Neural crest cell (in vitro differentiated cells): ENCODE measurements at places on chromosomes 3 and 15. TPM values are rescaled to one million over a fixed set of nuclear protein-coding genes. Genes with fewer than 3 reads are reported as not detected.

DNA sequence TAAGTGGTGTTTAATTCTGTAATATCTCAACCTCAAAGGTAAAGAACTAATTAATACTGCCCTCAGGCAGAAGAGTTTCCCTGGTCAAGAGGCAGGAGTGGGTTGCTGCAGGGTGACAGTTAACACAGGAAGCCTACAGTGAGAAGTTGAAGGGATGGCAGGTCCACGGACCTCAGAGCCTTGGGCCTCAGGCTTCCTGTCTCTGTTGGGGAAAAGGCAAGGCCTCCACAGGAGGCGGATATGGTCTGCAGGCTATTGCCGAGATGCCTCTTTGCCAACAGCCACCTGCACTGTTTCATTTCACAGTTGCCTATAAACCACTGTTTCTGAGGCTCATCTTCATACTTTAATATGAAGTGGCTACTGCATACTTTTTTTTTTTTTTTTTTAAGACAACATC, 33.3 kb upstream of the RPN1 start:
- DNase-seq = no peak

GRCh38 chr3:32113981-32114545, 7.6 kb downstream of the GPD1L start:
- no peak for DNase-seq

GRCh38 chr3:159763602-159764489, 224.8 kb upstream of the IL12A start:
- DNase-seq = peak; percentile 64

DNA sequence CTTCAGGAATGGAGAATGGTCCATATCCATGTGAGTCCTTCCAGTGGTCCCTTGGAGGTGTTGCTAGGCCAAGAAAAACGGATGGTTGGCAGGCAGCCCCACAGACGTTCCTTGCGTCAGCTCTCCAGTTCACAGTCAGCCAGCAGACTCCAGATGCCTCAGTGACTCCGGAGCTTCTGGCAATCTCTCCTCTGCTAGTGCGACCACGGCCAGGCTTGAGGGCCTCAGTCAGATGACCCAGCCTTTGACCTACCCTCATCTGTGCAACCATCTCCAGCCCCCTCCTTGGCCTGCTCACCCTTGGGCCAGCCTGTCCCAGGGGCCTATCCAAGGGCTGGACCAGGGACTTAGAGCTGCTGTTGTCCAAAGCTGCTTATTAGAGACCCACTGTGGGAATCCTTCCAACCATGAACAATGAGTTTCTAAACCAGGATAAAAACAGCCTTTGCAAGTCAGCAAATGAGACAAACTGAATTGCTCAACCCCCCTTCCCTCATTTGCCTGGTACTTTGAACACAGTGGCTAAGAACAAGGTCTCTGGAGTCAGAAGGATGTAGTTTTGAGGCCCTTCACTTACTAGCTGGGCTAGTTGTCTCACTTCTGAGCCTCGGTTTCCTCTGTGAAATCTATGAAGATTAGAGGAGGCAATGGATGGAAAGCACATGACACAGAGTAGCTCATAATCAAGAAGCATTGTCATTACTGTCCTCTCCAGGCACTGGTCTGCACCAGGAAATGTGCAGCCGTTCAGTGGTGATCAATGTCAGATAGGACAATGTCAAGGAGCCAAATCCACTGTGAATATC, 44.8 kb downstream of the ANP32A start:
- no peak for DNase-seq

DNA sequence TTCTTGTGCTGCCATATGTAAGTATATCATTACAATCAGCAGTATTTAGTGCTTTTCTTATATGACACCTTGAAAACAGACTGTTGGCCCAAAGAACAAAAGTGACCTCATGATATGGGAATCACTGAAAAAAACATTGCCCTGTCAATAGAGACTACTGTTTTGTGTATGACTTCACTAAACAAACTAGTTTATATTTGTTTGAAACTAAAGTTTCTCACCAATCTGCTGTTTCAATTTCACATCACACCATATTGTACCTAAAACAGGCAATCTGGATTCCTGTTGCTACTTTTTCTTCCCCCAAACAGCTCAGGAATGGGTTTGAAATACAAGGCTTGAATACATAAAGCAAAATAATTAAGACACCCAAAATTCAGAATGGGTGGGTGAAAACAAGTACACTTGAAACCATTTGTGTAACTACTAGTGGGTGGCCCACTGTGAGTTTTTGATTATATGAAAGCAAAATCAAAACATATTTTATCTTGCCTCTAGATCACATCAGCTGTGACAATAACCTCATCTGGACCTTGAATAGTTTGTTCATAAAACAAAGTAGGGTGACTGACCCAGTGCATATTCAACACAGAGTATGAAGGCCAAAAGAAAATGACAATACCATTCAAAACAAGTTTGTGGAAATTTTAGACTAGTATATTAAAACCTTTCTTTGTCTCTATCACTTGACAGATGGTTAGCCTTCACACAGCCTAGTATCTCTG, 5.9 kb downstream of the ZBTB20 start:
- DNase-seq = no peak

DNA sequence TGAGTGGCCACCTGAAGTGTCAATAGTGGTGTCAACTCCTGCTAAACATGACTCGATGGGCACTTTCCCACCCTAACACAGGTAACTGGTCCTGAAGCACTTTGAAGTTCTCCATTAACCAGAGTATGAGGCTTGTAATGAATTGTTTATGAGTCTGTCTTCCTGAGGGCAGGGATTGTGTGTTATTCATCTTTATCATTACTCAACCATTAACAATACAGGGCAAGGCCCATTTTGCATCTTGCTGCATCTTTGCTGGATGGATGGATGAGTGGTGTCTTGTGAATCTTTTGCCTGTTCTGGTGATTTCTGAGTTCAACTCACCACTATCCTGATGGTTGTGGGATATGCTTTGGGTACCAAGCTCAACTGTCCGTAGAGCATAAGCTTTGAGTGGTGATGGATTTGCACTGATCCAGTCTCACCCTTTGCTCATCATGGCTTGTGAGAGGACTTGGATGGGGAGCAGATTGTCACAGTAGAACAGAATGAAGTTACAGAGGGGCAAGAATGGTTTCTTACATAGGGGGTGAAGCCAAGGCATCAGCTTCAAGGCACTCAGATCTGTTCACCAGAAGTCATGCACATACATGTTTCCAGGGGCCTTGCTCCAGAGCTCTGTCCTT, 22.3 kb upstream of the EPB42 start:
- DNase-seq = no peak

DNA sequence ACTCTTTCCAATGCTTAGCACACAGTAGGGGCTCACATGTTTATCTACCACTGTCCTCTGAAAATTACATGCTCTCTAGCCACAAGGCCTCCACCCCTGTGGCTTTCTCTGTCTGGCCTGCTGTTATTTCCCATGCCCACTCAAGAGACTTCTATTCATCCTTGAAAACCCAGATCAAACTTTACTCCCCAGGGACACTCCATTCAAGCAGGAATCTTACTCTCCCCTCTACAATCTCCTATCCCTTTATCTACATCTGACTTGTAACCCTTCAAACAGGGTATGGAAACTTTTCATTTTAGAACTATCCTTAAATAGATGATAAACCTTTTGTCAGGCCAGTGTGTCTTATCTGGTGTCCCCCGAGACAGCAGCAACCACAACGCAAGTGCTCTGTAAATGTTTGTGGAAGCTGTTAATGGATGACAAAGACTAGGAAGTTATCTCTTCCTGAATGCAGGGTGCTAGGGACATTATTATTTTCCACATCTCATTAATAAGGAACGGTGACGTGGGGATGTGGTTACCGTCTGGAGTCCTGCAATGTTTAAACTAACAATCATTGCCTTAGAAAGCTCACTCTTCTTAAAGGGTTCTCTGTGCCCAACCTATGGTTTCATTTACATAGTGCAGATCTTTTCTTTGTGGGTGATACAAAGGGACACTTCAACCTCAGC, 322.3 kb downstream of the ARRDC4 start:
- no peak for DNase-seq

- DNase-seq = no peak
Observed at GRCh38 chr3:174120997-174121396, 723.5 kb downstream of the NLGN1 start.

DNA sequence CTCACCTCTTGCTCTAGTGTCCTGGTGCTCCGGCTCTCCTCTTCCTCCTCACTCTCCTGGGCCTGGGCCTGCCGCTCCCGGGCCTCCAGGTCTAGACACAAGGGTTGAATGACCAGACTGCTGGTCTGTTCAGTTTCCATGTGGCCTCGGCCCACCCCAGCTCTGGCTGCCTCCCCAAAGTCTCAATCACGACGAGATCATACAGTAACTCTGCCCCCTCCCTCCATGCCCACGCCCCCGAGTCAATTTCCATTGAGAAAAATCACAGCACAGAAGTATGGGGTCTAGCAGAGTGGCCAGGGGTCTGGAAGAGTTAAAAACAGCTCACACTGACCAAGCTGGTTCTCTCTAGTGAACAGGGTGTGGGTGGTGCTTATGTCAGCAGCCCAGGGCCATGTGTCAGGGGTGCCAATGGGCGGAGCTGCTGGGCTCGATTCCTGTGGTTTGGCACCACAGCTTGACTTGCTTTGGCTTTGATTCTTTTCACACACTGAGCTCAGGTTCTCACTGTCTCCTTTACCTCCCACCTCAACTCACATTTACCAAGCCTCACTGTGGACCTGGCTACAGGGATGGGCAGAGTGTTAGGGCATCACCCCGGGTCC, 6.9 kb downstream of the C15orf62 start:
- no peak for DNase-seq

GRCh38 chr3:149879872-149880271, 66.9 kb downstream of the RNF13 start:
- peak; percentile 59 for DNase-seq

- no peak for DNase-seq
Observed at GRCh38 chr15:44011238-44011854, 183.7 kb downstream of the FRMD5 start.

DNA sequence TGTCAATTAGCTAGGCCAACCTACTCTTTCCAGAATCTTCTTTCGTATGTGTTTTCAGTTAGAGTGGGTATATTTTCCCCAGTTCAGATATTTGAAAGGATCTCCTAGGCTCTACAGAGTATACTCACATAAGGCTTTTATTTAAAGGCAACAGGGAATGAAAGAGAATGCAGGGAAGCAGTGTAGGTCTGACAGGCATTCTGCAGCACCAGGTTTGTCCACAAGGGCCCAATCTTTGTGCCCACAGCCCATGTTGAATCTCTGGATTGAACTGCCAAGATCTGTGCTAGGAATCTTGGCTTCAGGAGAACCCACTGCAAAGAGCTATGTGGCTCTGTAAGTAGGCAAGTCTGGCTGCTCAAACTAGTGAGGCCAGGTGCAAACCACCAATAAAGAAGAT, 24.2 kb upstream of the GALNT15 start:
- no peak for DNase-seq

- DNase-seq = no peak
Observed at GRCh38 chr3:190697901-190698300, 164.6 kb downstream of the GMNC start.

- no peak for DNase-seq
Observed at GRCh38 chr15:64904189-64904588, 7.5 kb upstream of the ANKDD1A start.

DNA sequence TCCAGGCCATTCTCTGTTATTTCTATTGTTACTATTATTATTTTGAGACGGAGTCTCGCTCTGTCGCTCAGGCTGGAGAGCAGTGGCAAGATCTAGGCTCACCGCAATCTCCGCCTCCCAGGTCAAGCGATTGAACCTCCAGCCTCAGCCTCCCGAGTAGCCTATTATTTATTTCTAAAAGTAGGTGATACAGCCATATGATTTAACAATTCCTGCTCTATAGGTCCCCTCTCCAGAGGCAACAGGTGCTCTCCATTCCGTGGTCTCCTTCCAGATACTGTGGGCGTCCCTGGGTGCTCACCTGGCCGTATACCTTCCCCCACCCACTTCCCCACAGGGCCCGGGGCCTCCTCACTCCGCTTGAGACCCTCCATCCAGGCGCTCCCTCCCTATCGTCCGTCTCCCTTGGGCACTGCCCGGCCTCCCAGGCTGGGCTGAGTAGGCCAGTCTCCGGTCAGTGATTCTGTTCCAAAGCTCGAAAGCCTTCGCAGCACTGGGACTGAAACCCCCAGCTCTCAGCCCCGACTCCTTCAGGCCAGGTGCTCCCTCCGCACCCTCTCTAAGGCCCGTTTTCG, 708 bp upstream of the PTPN23 start:
- no peak for DNase-seq

DNA sequence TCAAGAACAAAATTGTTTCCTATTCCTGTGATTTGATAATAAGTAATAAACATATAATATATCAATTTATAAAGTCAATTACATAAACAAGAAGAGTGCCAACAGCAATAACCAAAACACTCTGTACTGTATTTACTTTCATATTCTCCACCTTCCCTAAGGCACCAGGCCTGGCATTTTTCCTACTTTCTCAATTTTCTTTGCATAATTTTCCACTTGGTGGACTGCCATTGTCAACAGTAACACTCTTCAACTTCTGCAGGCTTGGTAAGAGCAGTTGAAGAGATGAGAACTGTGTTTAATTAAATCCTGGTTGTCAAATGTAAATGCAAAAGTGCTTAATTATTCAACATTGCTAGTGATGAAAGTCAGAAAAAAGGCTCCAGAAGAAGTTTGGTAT, 229.8 kb upstream of the PLSCR5 start:
- no peak for DNase-seq

- no peak for DNase-seq
Observed at GRCh38 chr3:194261581-194262063, 89.5 kb downstream of the CPN2 start.

- DNase-seq = no peak
Observed at GRCh38 chr15:64847016-64847415, 5.3 kb downstream of the PLEKHO2 start.

ECE2 gene
- not detected in 2 replicates for total RNA-seq

GHSR gene
- not detected in 2 replicates for total RNA-seq

TMEM212 gene
- not detected in 2 replicates for total RNA-seq

CYP8B1 gene
- not detected in 2 replicates for total RNA-seq

DPPA2 gene
- 0.86 and 1.1 TPM in 2 replicates for total RNA-seq

GRM7 gene
- total RNA-seq = 0.89 and 1.5 TPM in 2 replicates

SPINK8 gene
- total RNA-seq = not detected in 2 replicates
